T-helper 2 cell treated with Interferon-gamma antibody and Interleukin-4, amounts not matched to agents 5 μg/mL and 100 μg/mL, for 36 hours (primary cell): ENCODE measurements at places on chromosomes 1 and 21.

- no peak for DNase-seq
These were observed 527.1 kb downstream of the MRPL39 start for GRCh38 chr21:25080141-25080540.

GRCh38 chr1:36298640-36299039 is 7.5 kb upstream of the SH3D21 start:
- DNase-seq, result no peak

- DNase-seq, result no peak
These were observed 50.4 kb downstream of the KCNT2 start for GRCh38 chr1:196557797-196558196.

GRCh38 chr1:218397752-218398339 is 52.7 kb downstream of the TGFB2 start:
- no peak for DNase-seq

- DNase-seq, result no peak
These were observed 9.2 kb upstream of the DENND2D start for GRCh38 chr1:111209622-111210021.

- no peak for DNase-seq
These were observed 12.1 kb upstream of the SLC45A3 start for GRCh38 chr1:205692423-205692822.

GRCh38 chr1:118984086-118984721 is 3.9 kb downstream of the TBX15 start:
- no peak for DNase-seq

DNA sequence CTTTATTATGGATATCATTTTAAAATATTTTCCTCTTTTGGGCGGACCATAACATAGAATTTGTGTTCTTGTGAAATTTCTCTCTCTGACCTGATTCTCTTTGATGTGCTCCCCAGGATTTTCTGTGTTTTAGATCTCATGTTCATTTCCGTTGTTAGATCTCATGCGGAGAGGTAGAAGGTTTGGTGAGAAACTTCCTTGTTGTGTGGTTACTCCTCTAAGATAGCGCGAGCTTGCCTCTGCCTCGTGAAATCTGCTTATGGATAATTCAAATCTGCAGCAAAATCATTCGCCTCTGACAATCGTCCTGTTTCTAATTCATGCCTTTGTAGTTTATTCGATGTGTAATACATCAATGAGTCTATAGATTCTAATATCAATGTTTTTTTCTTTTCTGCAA is 580.4 kb downstream of the USP25 start:
- DNase-seq, result no peak

GRCh38 chr1:172658871-172659453 is at the start of gene FASLG:
Gene FASLG (plus strand): TSS chr1:172659103. CDS start chr1:172659202, 99 bp downstream.
- peak; percentile 67 for DNase-seq

DNA sequence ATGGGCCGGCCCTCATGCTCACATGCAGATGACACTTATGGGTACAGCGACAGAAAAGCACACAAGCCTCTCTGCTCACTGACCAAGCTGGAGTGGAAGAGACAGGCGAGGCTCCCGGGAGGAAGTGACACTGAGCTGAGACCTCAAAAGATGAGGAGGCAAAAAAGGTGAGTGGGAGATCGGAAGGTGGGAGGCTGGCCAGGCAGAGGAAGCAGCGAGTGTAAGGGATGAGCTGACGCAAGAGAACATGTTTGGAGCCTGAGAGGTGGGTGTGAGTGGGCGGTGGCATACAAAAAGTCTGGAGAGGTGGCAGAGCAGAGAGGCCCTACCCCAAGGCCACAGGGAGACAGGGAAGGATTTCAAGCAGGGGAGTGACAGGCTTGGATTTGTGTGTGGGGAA is 18.2 kb upstream of the CDCP2 start:
- DNase-seq, result no peak

DNA sequence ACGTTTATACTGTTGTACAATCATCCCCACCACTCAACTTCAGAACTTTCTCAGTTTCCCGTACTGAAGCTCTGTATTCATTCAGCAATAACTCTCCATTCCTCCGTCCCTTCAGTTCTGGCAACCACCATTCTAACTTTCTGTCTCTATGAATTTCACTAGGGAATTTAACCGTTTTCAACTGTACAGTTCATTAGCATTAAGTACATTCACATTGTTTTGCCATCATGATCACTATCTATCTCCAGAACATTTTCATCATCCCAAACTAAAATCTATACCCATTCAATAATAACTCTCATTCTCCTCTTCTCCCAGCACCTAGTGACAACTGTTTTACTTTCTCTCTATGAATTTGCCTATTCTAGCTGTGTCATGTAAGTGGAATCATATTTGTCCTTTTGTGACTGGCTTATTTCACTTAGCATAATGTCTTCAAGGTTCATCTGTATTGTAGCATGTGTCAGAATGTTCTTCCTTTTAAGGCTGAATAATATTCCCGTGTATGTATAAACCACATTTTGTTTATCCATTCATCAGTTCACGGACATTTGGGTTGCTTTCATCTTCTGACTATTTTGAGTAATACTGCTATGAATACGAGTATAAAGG is 75.0 kb downstream of the CEP350 start:
- DNase-seq, result no peak

DNA sequence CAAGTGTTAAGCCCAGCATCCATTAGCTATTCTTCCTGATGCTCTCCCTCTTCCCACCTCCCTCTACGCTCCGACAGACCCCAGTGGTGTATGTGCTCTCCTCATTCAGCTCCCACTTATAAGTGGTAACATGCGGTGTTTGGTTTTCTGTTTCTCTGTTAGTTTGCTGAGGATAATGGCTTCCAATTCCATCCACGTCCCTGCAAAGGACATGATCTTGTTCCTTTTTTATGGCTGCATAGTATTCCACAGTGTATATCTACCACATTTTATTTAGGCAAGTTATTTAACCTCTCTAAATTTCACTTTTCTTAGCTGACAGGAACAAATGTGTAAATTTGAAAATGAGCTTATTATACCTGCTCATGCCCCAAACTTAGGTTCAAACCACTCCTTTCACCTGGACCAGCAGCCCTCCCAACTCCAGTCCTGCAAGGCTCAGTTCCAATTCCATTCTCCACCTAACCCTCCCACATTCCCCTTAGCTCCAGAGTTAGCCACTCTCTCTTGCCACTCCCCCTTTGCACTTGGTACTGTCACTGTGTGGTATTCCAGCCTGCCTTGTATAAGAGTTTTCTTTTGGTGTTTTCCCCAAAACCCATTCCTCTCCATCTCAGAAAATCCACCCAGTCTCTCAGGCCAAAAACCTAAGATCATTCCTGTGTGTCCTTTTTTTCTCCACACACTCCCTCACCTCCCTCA is 1.7 kb upstream of the PEF1 start:
- no peak for DNase-seq

DNA sequence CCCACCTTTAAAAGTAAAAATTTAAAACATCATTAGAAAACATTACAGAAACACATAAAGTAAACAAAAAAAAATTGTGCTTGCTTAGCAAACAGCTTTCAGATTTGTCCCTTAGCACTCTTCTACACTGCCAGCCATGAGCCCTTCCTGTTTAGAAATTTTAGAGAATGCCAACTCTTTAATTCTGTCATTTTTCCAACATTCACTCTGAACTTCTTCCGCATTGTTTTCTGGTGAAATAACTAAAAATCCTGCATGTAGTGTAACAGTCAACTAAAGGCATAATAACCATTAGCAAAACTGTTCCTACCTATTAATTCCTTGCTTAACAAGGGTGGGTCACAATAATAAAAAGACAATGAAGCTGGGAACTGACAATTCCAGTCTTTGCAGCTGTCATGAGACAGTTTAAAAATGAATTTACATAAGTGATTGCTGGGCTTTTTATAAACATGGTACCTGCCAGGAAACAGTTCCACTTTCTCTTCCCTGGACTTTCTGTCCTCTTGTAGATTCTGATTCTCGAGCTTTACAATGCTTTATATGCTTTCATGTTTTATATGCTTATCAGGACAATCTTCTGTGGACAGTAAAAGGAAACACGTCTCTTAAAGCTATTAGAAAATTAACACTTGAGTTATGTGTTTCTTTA is 19.0 kb downstream of the GNG12 start:
- DNase-seq, result no peak

DNA sequence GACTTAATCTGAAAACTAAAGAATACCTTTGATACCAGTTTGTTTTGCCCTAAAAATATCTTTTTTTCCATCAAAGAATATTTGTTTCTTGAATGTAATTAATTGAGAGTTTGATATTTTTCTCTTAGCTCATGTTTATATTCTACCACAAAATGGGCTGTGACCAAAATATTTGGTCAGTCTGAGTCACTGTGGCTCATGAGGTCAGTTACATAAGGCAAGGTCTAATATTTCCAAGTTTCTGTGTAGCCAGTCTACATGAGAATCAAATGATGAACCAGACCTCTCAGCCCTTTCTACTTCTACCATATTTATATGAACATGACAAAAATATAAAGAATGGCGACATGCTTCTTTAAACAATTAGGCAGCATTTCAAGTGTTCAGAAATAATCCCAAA is 83.0 kb upstream of the IVNS1ABP start:
- no peak for DNase-seq

- no peak for DNase-seq
These were observed at the start of gene LAMB3 for GRCh38 chr1:209652121-209652735. Gene LAMB3 (minus strand): TSS chr1:209652425. CDS start chr1:209650944, 1,481 bp downstream.

- no peak for DNase-seq
These were observed 352.0 kb downstream of the RRAGC start for GRCh38 chr1:38507563-38507962.

- no peak for DNase-seq
These were observed 7.0 kb upstream of the MMEL1 start for GRCh38 chr1:2639607-2640521.

DNA sequence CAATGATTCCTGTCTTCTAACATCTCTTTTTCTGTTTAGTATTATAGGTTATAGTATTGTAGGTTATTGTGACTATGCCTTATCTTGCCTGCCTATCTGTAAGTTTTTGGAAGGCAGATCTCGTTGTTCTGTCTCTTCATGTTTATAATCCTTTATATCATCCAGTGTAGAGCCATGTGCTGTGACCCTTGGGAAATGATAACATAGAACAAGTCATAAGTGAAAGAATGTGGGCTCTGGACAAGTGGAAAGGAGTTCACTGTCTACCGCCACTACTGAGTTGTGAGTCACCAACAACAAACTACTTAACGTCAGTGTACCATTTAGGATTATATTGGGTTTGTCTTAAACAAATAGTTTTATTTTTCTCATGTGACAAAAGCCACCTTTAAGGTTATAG is 139.3 kb downstream of the LYPLAL1 start:
- DNase-seq, result no peak

DNA sequence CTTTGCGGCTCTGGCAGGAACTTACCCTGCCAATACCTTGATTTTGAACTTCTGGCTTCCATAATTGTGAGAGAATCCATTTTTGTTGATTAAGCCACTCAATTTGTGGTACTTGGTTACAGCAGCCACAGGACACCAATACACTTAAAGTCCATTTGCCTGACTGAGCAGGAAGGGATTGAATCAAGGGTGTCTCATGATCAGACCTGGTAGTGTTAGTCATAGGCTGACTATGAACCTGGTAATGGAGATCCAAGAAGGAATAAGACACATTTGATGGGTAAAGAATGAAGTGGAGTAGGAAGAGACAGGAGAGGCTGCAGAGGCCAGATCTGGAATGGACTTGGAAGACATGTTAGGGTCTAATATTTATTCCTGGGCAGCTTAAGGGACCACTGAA is 31.2 kb upstream of the MAP1LC3C start:
- DNase-seq, result no peak

- DNase-seq, result no peak
These were observed 254.6 kb upstream of the LRRC7 start for GRCh38 chr1:69313118-69313517.

GRCh38 chr1:221670081-221670480 is 71.8 kb downstream of the DUSP10 start:
- DNase-seq, result no peak

- no peak for DNase-seq
These were observed 11.5 kb downstream of the PI4KB start for GRCh38 chr1:151315565-151316235.

DNA sequence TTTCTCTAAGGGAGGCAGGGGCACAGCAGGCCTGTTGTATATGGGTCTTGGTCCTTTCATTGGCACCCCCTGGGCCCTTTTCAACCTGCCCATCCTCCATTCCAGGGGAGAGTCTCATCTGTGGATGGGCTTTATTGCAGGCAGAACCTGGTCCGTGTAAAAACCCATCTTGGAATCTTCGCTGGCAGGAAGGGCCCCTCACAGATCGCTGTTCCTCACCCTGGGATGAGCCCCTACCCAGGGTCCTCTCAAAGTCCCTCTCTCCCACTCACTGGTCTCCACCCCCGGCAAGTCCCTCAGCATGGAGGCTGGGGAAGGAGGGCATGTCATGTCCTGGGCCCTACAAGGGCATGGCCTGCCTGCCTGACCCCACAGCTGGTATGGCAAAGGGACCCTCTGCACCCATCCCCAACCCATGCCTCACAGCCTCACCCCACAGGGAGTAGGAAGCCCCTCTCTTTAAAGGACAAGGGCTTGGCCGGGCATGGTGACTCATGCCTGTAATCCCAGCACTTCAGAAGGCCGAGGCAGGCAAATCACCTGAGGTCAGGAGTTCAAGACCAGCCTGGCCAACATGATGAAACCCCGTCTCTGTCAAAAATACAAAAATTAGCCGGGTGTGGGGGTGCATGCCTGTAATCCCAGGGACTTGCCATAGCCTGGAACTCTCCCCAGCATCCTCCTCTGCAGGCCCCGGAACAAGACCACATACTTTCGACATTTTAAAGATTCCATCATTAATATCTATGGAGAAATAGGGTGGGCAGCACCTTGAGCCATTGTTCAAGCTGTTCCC is 13.2 kb upstream of the CDA start:
- DNase-seq, result no peak

GRCh38 chr21:44919111-44919912 is 1.4 kb downstream of the ITGB2 start:
- no peak for DNase-seq

DNA sequence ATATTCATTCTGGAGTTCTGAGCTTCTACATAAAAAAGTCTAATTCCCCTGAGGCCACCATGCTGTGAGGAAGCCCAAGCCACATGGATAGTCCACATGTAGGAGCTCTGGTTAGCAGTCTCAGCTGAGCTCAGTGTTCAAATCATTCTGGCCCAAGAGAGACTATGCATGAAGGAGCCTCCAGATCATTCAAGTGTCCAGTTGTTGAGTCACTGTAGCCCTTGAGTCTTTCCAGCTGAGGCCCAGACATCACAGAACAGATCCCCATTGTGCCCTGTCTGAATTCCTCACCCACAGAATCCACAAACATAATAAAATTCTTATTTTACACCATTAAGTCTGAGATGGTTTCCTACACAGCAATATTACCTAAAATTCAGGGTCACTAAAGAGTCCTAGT is 107.0 kb upstream of the NGF start:
- no peak for DNase-seq

DNA sequence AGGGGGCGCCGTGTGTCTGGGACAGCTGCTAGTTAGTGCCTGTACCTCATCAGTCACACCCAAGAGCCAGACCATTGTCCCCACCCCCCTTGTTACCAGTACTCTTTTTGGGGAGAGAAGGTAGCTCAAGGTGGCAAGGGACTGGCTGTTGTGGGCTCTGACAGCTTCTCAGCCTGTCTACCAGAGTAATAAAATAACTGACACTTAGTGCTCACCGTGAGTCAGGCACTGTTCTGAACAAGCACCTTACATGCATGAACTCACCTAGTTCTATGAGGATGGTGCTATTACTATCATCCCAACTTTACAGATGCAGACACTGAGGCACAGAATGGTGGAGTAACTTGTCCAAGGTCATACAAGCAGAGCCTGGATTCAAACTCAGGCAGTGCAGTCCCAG is 34.7 kb downstream of the IER5 start:
- no peak for DNase-seq
